ENCODE measurements at places on chromosomes 5 and 9.

DNA sequence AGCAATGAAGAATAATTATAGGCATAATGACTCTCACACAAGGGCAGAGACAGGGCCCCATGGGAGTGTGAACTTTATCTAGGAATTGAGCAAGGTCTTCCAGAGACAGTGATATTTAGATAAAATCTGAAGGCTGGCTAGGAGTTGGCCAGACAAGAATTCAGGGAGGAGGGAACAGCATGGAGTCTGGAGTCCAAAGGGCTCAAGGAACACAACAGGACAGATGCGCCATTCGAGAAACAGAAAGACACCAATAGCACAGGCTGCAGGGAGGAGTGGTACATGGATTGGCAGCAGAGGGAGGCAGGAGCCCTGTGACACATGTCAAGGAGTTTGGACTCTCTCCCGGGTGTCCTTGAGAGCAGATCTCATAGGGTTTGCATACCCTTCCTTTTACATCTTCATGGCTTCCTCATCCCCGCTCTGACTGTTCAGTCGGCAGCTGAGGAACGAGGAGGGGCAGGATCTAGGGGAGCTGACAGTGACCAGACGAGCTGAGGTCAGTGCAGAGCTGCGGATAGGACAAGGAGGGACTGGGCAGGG, 64.0 kb upstream of the XPA start:
- DNase-seq, result peak; percentile 69

DNA sequence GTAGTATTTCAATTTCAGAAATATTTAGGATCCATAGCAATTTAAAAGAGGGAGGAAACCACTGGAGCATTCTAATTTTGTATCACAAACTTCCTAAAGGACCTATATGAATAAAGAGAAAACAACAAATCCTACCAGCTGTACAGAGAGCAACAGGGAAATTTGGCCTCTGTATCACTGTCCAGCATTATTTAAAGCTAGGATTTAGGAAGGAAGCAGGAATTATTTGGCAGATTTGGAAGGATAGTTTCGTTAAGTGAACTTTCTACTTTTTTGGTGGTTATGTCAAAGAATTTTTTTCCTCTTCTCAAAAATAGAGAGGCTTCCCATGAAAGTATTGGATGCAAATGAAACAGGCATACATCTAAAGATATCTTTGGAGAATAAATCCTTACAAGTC, 269.7 kb downstream of the RAB3C start:
- DNase-seq, result no peak

- peak; percentile 79 for DNase-seq
Observed at GRCh38 chr5:72112389-72112788, 5.1 kb downstream of the MAP1B start.

- no peak for DNase-seq
Observed at GRCh38 chr9:97517331-97518089, 16.0 kb downstream of the TMOD1 start.

DNA sequence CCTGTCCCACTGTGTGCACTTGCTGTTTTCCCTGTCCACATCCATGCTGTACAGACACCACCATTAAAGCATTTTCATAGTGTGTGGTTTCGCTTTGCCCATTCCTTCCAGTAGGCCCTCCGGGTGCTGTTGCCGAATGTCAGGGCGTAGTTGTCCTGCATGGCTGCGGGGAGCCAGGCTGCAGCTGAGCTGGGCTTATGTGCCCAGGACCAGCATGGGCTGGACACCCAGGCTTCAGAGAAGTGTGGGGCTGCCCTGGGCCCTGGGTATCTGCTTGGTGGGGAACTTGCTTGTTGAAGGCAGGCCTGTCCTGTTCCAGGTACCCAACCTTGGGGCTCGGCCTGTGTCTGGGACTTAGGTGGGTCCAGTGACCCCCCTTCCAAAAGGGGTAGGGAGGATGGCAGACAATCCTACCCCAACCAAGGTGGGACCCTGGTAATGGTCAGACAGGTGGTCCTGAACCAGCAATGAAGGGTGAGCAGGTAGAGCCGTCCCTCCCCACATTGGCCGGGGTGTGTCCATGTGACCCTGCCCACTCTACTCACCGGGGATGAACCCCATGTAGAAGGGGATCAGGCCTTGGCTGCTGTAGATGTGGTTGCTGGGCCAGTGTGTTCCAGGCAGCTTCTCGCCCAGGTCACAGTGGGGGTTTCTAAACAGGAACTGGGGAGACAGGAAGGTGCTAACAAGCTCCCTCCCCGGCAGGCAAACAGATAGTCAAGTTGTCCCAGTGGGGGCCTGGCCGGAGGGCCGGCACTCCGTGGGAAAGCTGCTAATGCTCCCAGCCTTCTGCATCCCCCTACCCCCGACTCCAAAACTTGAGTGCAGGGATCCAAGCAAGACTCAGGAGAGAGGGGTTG, 2.8 kb downstream of the TUBB4B start:
- peak; percentile 85 for DNase-seq

GRCh38 chr5:142840575-142840974, 70.4 kb downstream of the ARHGAP26 start:
- peak; percentile 64 for DNase-seq

DNA sequence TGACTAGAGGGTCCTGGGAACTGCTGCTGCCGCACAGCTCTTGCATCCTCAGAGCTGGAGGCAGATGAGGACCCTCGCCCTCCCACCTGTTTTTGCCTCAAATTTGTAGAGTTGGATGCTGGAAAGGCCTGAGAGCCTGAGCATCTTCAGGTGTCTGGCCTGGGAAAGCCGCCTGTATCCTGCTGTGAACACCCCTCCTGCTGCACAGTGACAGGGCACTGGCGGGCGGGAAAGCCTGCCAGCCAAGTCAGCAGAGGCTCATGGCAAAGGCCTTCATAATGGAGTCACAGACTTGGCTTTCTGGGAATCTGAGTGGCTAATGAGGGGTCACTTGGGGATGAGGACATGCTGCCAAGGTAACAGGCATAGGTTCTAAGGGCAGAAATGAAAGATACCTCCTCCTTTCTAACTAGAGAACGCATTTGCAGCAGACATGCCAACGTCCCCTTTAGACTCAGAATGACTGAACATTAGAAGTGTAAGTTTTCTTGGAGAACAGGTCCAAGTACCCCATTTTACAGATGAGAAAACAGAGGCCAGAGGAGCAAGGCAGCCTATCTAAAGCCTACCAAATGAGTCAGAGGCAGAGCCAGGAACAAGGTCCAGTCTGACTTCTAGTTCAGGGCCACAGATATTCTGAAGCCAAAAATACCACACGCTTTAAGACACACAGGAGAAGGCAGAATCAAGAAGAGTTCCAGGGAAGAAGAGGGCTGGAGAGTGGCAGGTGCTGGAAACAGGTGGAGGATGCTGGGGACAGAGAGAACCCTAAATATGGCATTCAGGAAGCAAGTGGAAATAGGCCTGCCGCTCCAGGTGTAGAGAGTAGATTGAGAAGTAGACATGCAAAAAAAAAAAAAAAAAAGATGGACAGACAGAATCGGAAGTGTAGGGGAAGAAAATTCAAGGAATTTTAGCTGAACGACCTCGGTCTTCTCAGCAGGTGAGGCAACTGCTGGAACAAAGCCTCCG, 44.1 kb downstream of the EPB41L4B start:
- DNase-seq, result peak; percentile 59

GRCh38 chr5:76016258-76016657, 66.9 kb upstream of the SV2C start:
- DNase-seq, result no peak

DNA sequence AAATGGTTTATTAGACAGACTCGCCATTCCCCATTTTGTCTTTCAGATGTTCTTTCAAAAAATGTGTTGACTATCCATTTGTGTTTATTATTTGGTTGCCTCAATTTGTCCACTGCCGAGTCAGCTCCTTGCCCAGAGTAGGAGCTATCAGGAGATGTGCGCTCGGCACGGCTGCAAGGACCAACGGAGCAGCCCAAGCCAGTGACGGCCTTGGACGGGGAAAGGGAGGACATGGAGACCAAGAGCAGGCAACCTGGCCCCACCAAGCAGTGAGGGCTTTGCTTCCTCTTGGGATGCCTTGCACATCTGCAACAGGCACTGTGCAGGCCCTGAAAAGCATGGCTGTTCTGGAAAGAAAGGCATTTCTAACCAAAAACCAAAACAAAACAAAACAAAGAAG, 69.8 kb downstream of the DEPDC1B start:
- DNase-seq, result no peak

- peak; percentile 65 for DNase-seq
Observed at GRCh38 chr5:159316519-159317383, 13.5 kb downstream of the IL12B start.

DNA sequence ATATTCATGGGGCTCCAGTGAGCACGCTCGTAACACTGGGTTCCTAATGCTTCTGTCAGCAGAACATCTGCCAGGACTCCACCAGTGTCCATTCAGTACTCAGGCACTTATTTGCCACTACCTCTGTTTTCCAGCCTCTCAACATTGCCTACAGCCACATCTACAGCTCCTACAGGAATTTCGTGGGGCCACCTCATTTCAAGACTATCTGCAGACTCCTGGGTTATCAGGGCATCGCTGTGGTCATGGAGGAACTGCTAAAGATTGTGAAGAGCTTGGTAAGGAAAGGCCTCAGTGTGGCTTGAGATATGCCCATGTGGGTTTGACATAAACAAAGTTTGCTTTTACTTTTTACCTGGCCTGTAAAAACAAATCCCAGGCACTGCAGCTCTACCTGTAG, 92.9 kb downstream of the CYFIP2 start:
- DNase-seq, result no peak

DNA sequence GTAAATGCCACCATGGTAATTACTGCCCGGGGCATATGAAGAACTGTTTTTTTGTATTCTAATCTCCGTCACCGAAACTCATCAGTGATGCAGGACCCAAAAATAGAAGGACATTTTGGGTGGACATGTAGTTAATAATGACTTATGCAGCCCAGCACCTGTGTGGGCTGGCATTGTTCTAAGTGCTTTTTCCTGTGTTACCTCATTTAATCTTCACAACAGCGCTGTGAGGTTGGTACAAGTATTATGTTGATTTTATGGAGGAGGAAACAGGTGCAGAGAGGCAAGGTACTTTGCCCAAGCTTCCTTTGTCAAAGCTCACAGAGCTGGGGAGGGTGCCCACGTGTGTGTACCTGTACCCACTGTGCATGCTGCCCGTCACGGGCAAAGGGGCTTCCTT, 58.4 kb downstream of the DAPK1 start:
- DNase-seq, result peak; percentile 53

- DNase-seq, result no peak
Observed at GRCh38 chr5:124876983-124877382, 130.5 kb upstream of the ZNF608 start.

DNA sequence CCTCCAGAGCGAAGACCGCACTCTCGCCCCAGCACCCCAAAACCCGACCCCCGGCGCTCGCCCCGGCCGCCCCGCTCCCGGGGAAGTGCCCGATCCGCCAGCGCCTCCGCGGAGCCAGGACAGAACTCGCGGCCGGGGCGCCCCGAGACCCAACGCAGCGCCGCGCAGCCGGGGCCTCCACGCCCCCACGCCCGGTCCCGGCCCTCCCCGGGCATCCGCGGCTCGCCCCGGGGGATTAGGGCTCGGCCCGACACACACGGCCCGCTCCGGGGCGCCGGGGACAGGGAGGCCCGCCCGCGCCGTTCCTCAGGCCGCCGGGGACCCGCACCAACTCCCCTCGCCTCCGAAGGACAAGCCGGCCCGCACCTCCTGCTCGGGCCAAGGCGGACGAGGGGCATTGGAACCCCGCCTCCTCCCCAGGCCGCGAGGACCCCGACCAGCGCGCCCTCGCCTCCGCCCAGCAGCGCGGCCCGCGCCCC, 544 bp downstream of the FNBP1 start:
- DNase-seq, result peak; percentile 55

- no peak for DNase-seq
Observed at GRCh38 chr9:115838417-115838816, 315.2 kb upstream of the PAPPA start.

DNA sequence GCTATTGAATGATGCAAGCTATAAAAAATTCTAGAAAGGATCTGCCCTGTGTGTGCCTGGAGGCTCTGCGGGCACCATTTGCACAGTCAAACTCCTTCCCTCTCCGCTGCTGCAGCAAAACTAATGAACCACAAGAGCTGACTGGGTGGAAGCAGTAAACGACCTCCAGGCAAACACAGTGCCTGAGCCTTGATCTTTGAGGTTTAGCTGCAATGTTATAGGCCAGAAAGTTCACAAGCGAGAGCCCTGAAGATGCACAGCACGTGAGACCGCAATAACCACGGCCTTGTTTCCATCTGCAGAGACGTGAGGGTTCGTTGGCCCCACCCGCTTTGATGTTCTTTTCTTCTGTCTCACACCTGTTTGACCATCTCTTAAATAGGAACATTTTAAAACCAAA, 69.2 kb upstream of the S1PR3 start:
- DNase-seq, result no peak

DNA sequence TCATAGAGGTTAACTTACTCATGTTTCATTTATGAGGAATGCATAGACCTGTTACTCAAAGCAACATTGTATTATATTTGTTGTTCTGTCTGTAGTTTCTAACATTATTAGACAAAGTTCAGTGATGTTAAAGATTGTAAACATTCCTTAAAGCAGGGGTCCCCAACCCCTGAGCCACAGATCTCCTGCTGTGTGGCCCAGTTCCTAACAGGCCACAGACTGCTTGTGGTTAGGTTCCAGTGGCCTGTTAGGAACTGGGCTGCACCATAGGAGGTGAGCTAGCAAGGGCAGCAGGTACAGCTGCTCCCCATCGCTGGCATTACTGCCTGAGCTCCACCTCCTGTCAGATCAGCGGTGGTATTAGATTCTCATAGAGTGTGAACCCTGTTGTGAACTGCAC, 181.1 kb downstream of the KDM4C start:
- no peak for DNase-seq

DNA sequence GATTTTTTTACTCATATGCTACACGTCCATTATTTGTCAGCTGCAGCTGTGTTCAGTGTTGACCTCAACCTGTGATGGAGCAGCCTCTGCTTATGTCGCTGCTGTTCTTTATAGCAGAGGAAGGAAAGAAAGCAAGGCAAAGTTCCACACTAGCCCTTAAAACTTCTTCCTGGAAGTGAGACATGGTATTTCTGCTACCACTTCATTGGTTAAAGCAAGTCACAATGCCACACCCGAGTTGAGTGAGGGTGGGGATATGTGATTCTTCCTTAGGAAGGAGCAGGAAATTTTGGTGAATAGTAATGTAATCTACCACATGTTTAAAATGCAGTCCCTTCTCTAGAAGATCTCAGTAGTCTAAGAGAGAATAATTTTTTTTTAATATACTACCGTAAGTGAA, 224.8 kb upstream of the DMRT1 start:
- DNase-seq, result no peak

DNA sequence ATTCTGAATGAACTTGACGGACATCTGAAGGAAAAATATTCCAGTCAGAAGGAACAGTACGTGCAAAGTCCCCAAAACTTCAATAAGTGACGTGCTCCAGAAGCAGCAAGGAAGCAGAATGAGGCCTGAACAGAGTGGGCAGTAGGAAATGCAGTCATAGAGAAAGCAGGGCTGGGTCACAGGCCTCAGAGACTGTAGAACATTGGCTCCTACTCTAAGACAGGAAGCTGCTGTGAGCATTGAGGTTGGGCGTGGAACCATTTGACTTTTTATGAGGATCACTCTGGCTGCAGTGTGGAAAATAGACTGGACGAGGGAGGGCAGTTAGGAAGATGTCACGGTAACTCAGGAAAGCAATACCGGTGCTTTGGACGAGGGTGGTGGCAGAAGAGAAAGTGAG, 64.0 kb downstream of the DOCK8 start:
- DNase-seq, result no peak

GRCh38 chr9:81646337-81646736, 43.0 kb downstream of the TLE1 start:
- no peak for DNase-seq

Data from NCI-H69 (cell line).